Vagina (tissue), 2 donors: ENCODE measurements at places on chromosomes 1 and 21.
A peak's percentile ranks its signal among the peaks of the same experiment; 100 is the strongest.

GRCh38 chr1:89170170-89171066, 5.4 kb downstream of the GBP7 start:
- H3K36me3 ChIP-seq, result no peaks in the 10 kb centered on the region
- no peak for DNase-seq
- no peaks in the 10 kb centered on the region for H3K27me3 ChIP-seq
- H3K4me3 ChIP-seq, result no peak overlapping the region
- H3K27ac ChIP-seq, result no peak overlapping the region
- H3K4me1 ChIP-seq, result no peaks in the 10 kb centered on the region

DNA sequence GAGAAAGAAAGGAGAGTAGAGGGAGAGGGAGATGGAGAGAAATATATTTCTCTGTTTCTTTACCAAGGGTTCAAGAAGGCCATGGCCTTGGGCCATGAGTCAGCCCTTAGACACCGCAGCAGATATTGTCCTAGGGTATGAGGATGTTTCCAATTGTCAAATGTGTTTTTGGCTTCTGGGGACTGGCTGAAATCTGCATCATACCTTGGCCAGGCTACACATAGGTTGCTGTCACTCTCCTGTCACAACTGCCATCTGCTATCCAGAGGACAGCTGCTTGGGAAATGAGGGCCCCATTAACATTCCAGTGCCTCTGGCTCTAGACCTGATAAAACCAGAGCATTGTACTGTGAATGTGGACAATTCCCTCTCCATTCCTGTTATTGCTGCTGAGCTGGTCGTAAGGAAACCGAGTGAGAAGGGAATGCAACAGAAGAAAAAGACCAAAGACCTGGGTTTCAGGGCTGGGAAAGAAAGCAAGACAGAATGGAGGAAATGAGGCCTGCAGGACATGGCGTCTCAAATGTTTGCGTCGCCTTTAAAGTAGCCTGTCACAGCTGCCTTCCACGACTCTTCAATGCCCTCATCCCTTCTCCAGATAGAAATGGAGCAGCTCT, 8.8 kb upstream of the PIGC start:
- H3K4me3 ChIP-seq, result no peak overlapping the region
- no peak for DNase-seq
- no peaks in the 10 kb centered on the region for H3K4me1 ChIP-seq
- no peak overlapping the region for H3K27ac ChIP-seq

- H3K27me3 ChIP-seq, result no peaks in the 10 kb centered on the region
- no peaks in the 10 kb centered on the region for H3K36me3 ChIP-seq
- H3K4me1 ChIP-seq, result no peaks in the 10 kb centered on the region
- no peak for DNase-seq
- no peak overlapping the region for H3K4me3 ChIP-seq
Measured at GRCh38 chr21:15870819-15871218, 141.0 kb downstream of the USP25 start.

- H3K4me1 ChIP-seq, result peaks cover 34% of the 10 kb centered on the region
- peak overlapping the region; percentile 92 for H3K27ac ChIP-seq
- DNase-seq, result no peak
- no peaks in the 10 kb centered on the region for H3K27me3 ChIP-seq
- no peaks in the 10 kb centered on the region for H3K36me3 ChIP-seq
Measured at GRCh38 chr1:208245185-208245705, 1.1 kb upstream of the PLXNA2 start.

DNA sequence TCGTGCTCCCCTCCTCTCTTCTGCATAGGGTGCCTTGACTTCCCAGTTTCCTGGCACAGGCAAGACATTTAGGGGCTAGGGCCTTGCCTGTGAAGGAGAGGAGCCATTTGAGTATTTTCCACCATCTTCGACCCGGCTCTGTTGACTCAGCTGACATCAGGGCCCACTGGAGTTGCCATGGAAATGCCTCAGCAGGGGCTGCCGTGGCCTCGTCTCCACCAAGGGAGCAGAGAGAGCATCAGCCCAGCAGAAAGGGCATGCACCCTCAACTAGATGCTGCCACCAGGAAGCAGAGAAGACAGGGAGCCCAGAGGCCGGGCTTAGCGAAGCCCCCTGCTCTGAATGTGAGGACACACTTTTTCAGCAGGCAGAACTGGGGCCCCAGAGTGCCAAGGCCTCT, 101.9 kb upstream of the ACTL8 start:
- H3K4me3 ChIP-seq, result no peak overlapping the region
- H3K27ac ChIP-seq, result no peak overlapping the region
- no peaks in the 10 kb centered on the region for H3K27me3 ChIP-seq
- H3K36me3 ChIP-seq, result no peaks in the 10 kb centered on the region
- H3K4me1 ChIP-seq, result peaks cover 8% of the 10 kb centered on the region
- no peak for DNase-seq

DNA sequence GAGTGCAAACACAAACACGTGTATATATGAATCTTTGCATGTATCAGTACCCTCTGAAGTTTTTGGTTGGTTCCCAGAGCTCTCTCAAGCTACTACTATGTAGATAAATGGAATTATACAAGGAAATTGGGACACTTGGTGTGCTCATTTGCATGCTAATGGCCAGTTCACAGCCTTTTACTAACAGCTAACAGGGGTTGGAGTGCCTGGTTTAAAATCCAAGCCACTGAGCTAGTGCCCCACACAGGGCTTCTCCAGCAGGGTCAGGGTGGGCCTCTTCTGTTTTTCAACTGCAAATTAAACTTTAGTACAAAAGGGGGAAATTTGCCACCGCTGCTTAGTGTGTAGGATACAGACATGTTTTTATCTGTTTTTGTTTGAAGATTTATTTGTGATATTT, 121.0 kb downstream of the ATP5PO start:
- no peak overlapping the region for H3K4me3 ChIP-seq
- H3K27ac ChIP-seq, result no peak overlapping the region
- no peaks in the 10 kb centered on the region for H3K27me3 ChIP-seq
- no peak for DNase-seq
- H3K4me1 ChIP-seq, result no peaks in the 10 kb centered on the region
- peaks cover 7% of the 10 kb centered on the region for H3K36me3 ChIP-seq

GRCh38 chr1:16235944-16236510, 956 bp downstream of the CPLANE2 start:
- no peaks in the 10 kb centered on the region for H3K36me3 ChIP-seq
- H3K4me1 ChIP-seq, result peaks cover 26% of the 10 kb centered on the region
- peak overlapping the region; percentile 74 for H3K4me3 ChIP-seq
- no peak for DNase-seq

GRCh38 chr1:160758521-160758920, 19.5 kb downstream of the SLAMF7 start:
- no peaks in the 10 kb centered on the region for H3K4me1 ChIP-seq
- H3K4me3 ChIP-seq, result no peak overlapping the region
- H3K36me3 ChIP-seq, result no peaks in the 10 kb centered on the region
- DNase-seq, result no peak
- H3K27me3 ChIP-seq, result no peaks in the 10 kb centered on the region

DNA sequence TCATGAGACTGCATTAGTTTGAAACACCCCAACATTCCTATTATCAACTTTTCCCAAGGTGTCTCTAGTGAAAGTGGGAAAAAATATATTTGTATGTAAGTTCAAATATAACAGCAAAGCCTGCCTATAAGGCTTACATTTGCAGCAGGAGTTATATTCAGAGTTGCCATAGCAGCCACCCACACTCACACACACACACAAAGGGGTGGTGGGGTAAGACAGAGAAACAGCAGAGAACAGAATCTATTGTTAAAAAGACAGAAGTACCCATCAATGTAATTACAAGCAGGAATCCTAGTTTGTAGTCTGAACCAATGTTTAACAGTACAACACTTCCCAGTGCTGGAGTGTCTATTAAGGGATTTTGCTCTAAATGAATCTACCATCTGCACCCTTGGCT, 55.0 kb downstream of the PLPPR5 start:
- no peak overlapping the region for H3K27ac ChIP-seq
- H3K4me1 ChIP-seq, result no peaks in the 10 kb centered on the region
- H3K4me3 ChIP-seq, result no peak overlapping the region
- H3K36me3 ChIP-seq, result no peaks in the 10 kb centered on the region
- no peak for DNase-seq

GRCh38 chr1:228013935-228014930, 7.4 kb downstream of the WNT3A start:
- no peak overlapping the region for H3K4me3 ChIP-seq
- no peaks in the 10 kb centered on the region for H3K4me1 ChIP-seq
- H3K27me3 ChIP-seq, result no peaks in the 10 kb centered on the region
- peak; percentile 82 for DNase-seq
- no peak overlapping the region for H3K27ac ChIP-seq

DNA sequence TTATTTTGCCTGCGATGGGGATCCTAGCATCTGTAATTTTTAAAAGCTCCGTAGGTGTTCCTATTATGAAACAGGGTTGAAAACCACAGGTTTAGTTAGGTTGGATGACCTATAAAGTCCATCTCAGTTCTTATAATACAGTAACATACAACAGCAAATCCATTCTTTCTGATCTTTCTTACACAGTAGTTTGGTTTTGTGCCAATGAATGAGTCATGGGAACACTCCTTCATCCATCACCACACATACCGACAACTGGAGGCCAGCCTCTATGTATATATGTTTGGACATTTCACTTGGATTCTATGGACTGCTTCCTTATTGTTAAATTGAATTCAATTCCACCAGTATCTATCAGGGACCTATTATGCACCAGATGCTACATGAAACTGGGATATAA, 118.4 kb upstream of the L1TD1 start:
- H3K4me3 ChIP-seq, result no peak overlapping the region
- DNase-seq, result no peak
- H3K27me3 ChIP-seq, result no peaks in the 10 kb centered on the region
- peaks cover 7% of the 10 kb centered on the region for H3K36me3 ChIP-seq
- H3K4me1 ChIP-seq, result no peaks in the 10 kb centered on the region

- H3K27me3 ChIP-seq, result no peaks in the 10 kb centered on the region
- DNase-seq, result no peak
- H3K4me1 ChIP-seq, result peaks cover 28% of the 10 kb centered on the region
- peak overlapping the region; percentile 28 for H3K4me3 ChIP-seq
- no peaks in the 10 kb centered on the region for H3K36me3 ChIP-seq
Measured at GRCh38 chr1:21022279-21023040, 154.2 kb downstream of the EIF4G3 start.

DNA sequence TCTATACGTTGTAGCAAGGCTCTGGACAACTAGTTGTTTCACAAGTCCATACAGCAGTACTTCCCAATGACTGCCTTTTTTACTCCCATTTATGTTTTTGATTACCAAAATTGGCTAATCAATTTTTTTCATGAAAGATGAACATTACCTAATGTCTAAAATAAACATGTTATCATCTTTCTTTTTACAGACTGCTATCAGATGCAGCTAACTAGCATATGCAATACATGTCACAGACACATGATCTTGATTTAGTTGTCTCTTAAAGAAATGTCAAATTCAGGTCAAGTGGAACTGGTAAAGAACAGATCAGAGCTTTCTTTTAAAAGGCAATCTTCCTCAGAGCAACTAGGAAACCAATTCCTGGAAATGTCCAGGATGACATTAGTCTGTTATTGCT, 630 bp upstream of the DBT start:
- H3K27ac ChIP-seq, result peak overlapping the region; percentile 82
- DNase-seq, result no peak
- H3K36me3 ChIP-seq, result no peaks in the 10 kb centered on the region
- H3K4me3 ChIP-seq, result peak overlapping the region; percentile 94

DNA sequence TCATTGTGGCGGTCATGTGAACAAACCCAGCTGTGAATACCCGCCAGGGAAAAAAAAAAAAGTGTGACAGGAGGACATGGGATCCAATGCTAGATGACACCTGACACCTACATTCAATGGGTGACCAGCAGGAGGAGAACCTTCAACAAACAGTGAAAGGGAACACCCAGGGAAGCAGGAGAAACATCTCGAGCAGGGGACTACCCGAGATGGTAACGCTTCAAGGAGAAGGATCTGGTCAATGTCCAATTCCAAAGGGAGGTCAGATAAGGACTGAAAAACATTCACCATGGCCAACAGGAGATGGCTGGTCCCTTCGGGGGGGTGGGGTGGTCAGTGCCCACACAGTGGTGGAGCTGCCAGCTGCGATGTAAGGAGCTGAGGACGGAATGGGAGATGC, 46.3 kb downstream of the PTPN14 start:
- H3K4me3 ChIP-seq, result no peak overlapping the region
- no peak overlapping the region for H3K27ac ChIP-seq
- H3K36me3 ChIP-seq, result no peaks in the 10 kb centered on the region
- no peak for DNase-seq
- no peaks in the 10 kb centered on the region for H3K27me3 ChIP-seq

GRCh38 chr1:109467301-109467777, 993 bp downstream of the SYPL2 start:
- H3K4me3 ChIP-seq, result peak overlapping the region; percentile 53
- H3K27me3 ChIP-seq, result no peaks in the 10 kb centered on the region
- no peak for DNase-seq
- peaks cover 28% of the 10 kb centered on the region for H3K4me1 ChIP-seq

DNA sequence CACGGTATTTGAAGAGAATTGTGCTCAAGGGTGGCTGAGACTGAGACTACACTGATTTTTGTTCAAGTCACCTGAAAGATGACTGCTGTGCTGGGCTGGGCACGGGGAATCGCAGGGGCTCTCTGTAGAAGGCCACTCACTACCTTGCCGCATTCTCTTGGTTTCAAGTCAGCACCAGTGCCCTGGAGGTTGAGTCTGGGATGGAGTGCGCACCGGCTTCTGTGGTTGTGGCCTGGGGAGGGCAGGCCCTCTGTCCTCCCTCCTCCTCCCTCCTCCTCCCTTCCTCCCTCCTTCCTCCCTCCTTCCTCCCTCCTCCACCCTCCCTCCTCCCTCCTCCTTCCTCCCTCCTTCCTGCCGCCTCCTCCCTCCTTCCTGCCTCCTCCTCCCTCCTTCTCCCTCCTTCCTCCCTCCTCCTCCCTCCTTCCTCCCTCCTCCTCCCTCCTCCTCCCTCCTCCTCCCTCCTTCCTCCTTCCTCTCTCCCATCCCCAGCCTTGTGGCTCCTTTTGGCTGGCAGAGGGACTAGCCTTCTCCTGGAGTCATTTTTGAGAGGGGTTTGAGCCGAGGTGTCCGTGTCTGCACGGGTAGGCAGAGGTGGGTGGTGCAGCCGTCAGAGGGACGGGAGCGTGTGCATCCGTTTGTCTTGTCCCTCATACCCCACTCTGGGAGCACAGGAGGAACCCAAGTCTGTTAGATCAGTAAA, 9.5 kb downstream of the RER1 start:
- no peaks in the 10 kb centered on the region for H3K27me3 ChIP-seq
- no peak overlapping the region for H3K27ac ChIP-seq
- no peak for DNase-seq
- H3K4me1 ChIP-seq, result no peaks in the 10 kb centered on the region
- peaks cover 77% of the 10 kb centered on the region for H3K36me3 ChIP-seq

DNA sequence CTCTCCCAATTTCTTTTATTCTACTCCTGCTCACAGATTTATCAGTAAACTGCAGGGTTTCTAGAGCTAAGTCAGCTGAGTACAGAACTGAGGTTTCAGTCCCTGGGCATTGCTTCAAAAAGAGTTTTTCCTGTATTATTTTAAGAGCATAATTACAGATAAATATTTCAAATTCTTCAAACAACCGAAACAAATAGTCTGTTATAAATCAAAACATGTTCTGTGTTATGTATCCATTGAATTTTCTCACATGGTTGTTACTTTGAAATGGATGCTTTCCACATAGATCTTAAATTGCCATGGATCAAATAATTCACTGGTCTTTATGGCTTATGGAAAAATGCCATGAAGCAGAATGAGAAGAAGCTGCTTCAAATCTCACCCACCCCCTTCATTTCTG, 64.5 kb downstream of the LRRC8C start:
- no peaks in the 10 kb centered on the region for H3K36me3 ChIP-seq
- H3K27me3 ChIP-seq, result no peaks in the 10 kb centered on the region
- DNase-seq, result no peak

GRCh38 chr1:235649368-235650163, at the start of gene GNG4:
GNG4 (minus strand) TSS chr1:235649784; CDS start chr1:235583838, 65,946 bp downstream.
- no peak for DNase-seq
- H3K4me3 ChIP-seq, result peak within 1 kb of the TSS; percentile 53
- H3K36me3 ChIP-seq, result no peaks in the 10 kb centered on the region
- H3K4me1 ChIP-seq, result peaks cover 27% of the 10 kb centered on the region
- no peaks in the 10 kb centered on the region for H3K27me3 ChIP-seq
- no peak within 1 kb of the TSS for H3K27ac ChIP-seq

- H3K4me3 ChIP-seq, result no peak overlapping the region
- no peaks in the 10 kb centered on the region for H3K27me3 ChIP-seq
- no peaks in the 10 kb centered on the region for H3K4me1 ChIP-seq
Measured at GRCh38 chr1:6157528-6158174, 22.5 kb downstream of the CHD5 start.
